ENCODE measurements at places on chromosomes 5 and 9.

- DNase-seq: no peak
Observed at GRCh38 chr9:77586591-77586990, 61.5 kb downstream of the GNA14 start.

DNA sequence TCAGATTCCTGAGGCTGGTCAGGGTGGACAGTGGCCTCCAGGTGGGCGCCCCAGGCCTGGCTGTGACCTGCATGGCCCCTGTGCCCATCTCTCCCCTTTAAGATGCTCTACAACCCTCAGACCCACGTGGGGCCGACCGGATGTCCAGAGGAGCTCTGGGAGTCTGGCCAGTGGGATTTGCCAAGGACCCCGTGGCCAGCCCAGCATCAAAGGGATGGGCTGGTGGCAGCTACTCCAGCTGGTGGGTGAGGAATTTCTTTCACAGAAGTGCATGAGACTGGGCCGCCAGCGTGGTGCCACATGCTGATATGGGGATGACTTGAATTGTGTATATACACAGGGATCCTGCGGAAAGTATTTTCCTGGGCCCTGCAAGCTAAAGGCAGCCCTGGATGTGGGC lies 94.7 kb upstream of the SARDH start:
- no peak for DNase-seq

- DNase-seq: no peak
Observed at GRCh38 chr5:172008689-172009141, 2.3 kb upstream of the FBXW11 start.

DNA sequence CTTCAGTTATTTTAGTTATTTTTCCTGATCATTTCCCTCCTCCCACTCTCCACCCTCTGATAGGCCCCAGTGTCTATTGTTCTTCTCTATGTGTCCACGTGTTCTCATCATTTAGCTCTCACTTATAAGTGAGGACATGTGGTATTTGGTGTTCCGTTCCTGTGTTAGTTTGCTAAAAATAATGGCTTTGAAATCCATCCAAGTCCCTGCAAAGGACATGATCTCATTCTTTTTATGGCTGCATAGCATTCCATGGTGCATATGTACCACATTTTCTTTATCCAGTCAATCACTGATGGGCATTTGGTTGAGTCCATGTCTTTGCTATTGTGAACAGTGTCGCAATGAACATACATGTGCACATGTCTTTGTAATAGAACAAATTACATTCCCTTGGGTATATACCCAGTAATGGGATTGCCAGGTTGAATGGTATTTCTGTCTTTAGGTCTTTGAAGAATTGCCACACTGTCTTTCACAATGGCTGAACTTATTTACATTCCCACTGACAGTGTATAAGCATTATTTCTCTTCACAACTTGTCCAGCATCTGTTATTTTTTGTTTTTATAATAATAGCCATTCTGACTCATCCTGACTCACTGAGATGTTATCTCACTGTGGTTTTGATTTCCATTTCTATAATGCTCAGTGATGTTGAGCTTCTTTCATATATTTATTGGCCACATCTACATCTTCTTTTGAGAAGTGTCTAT lies 17.2 kb upstream of the DIRAS2 start:
- no peak for DNase-seq

GRCh38 chr5:176798086-176798876 lies 12.1 kb upstream of the UNC5A start:
- no peak for DNase-seq
